ENCODE measurements at places on chromosomes 5 and 9. TPM values are rescaled to one million over a fixed set of nuclear protein-coding genes. Genes with fewer than 3 reads are reported as not detected.

DDX4 gene
- not detected for polyA plus RNA-seq

GRCh38 chr9:132235894-132236661, 74.2 kb downstream of the NTNG2 start:
- no peak for DNase-seq

DNA sequence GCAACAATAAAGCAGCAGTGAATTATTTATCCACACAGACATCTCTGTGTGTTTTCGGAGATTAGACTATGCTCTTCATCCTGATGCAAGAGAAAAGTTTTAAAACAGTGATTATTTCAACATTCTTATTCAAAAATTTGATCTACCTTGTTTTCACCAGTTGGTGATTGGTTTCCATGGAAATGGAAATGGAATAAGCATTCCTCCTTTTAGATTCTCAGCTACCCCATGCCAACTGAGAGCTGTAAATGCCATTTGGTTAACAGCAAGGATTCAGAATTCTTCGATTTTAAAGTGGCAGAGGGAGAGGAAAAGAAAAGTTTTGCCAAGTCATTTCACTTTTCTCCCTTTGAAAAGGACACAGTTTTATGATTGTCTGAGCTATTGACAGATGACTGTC, 154.7 kb downstream of the PCSK5 start:
- DNase-seq: no peak

- no peak for DNase-seq
Measured at GRCh38 chr9:127452691-127453090, 1.4 kb downstream of the LRSAM1 start.

DNA sequence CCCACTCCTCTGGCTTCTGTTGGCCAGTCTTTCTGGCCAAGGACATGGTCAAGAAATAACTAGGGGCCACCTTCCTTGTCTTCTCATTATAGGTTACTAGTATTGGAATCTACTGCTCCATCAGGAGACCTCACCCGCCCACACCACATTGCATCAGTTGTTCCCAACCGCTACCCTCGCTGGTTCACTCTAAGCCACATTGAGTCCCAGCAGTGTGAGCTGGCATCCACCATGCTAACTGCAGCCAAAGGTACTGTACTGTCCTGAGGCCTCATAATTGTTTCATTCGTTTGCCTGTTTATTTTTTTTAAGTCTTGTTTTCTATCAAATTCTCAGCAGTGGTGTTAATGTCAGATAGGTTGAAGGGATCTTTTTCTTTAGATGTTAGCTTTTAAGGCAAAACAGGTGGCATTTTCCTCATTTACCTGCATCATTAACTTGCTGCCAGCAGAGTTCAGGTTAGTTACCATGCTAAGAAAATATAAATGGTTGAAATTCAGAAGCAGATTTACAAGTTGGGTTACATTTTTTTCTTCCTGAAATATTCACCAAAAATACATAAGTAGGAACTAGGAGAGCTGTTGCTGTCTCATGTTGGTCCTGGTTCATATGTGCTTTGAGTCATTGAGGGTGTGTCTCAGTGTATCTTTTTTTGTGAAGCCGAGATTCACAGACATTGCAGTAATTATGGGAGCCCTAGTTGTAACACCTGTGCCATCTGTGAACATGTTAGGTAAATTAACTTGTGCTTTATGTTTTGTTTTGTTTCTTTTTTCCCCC, 206.9 kb downstream of the ZSWIM6 start:
- DNase-seq: no peak
